ENCODE measurements at places on chromosomes 3 and 15.

GRCh38 chr3:42152193-42152592 is 61.0 kb downstream of the TRAK1 start:
- DNase-seq, result no peak

- DNase-seq, result no peak
These were observed 6.9 kb upstream of the IL16 start for GRCh38 chr15:81189583-81190283.

GRCh38 chr3:40129510-40129909 is 180.0 kb upstream of the EIF1B start:
- no peak for DNase-seq

- no peak for DNase-seq
These were observed 22.1 kb upstream of the GOLGA6C start for GRCh38 chr15:75235760-75236729.

DNA sequence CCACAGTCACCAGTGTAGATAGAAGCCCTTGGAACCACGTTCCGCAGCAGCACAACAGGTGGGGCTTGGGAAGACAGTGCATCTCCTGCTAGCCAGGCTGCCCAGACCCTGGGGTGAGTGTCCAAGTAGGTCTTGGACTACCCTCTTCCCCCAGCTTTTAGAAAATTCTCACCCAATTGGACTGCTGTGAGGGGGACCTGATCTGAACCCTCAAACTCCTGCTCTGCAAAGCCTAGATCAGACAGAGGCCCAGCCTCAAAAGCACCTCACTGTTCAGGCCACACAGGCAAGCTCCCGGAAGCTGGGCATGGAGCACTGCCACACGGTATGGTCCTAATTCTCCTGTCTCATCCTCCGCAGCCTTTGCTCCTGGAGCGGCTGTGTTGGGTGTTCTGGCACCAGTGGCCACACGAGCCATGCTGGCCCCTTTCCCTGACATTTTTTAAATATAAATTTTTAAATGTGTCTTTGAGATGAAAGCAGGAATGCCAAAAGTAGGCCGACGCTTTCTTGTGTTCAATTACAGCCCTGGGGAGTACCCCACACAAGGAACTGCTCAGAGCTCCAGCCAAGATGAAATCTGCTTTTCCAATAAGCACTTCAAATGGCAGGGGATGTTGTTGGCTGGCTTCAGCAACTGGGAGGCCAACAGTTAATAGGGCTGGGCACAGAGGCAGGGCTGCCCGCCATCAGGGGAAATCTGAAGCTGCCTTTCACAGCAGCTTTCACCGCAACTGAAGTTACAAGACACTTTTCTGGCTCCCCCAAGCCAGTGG is 40.9 kb downstream of the CPN2 start:
- DNase-seq, result no peak

DNA sequence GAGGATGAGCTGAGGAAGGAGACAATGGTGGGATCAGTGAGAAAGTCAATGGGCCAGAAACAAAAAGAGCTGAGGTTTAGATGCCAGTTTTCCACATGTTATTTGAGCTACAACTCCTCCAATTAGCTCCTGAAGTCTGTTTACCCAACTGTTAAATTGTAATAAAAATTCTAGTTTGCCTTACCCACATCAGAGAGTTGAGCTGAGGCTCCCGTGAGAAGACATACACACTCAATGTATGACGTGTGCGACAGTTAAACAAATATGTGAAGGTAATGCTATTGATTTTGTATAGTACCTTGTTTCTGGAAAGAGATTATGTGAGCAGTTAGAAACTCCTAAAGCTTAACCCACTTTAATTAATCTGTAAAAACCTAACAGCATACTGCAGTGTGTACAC is 318.1 kb upstream of the GRM7 start:
- no peak for DNase-seq

DNA sequence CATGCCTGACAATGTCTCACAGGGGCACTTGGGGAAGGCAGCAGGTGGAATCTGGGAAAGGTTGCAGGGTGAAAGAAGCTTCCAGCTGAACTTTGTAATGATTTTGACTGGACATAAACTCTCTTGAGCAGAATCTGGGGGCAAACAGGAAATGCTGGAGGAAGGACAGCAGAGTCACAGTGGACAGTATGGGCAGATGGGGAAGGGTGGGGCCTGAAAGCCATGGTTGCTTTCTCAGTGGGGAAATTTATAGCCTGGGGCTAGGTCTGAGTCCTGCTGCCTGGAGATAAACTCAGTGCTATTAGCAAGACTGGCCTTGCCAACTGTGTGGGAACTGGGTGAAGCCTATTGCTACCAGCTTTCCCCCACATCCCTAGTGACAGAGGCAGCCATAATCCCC is 203.2 kb downstream of the OSBPL10 start:
- DNase-seq, result no peak

DNA sequence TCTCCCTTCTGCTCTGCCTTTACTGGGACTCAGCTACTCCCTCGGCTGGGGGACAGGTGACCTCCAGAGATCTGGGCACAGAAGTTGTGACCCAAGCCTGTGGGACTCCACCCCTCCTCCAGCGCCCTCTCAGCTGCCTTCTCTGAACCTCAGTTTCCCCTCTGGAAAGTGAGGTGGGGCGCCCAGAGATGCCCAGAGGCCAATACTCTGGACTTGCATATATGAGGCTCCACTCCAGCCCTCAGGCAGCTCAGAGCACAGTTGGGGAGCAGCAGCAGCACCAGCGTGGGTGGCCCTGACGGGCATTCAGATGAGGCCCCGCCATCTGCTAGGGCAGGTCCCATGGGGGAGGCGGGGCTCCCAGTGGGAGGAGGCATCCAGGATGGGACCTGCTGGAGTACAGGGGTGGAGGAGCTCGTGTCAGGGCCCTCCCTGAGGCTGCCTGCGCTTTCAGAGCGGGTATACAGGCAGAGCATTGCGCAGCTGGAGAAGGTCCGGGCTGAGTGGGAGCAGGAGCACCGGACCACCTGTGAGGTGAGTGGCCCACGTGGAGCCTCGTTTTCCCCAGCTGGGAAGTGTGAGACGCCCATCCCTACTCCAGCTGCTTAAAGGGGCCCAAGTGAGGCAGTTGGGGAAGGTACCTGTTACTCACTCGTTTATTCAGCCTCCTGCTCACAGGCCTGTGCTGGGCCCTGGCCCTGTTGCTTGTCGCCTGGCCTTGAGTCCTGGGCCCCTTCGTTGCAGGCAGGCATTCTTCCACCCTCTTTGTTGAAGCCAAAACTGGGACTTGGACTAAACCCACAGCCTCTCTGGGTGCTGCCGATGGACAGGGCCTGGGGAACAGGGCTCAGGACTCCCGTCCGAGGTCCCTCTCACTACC is 35.4 kb downstream of the PSTPIP1 start:
- DNase-seq, result no peak

- DNase-seq, result peak; percentile 86
These were observed 5.5 kb downstream of the PAQR5 start for GRCh38 chr15:69304182-69304545.

DNA sequence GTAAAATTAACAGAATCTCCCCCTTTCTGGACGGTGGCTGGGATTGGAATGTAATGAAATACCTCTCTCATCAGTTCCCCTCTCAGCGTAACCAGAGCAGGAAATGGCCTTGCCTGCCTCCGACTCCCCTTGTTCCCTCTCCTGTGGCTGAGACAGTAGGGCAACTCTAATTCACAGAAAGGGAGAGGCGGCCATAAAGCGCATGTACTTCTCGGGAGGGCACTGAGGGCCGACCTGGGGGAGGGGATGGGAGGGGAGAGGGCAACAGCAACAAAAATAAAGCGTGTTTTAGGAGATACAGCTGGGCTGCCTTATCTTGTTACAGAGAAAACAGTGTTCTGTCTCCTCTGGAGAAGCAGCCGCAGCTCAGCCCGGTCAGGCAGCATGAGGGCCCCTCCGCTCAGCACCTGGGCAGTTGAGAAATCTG is 783.3 kb upstream of the ARRDC4 start:
- DNase-seq, result no peak

- no peak for DNase-seq
These were observed 268.5 kb downstream of the PTPRG start for GRCh38 chr3:61829722-61830350.

DNA sequence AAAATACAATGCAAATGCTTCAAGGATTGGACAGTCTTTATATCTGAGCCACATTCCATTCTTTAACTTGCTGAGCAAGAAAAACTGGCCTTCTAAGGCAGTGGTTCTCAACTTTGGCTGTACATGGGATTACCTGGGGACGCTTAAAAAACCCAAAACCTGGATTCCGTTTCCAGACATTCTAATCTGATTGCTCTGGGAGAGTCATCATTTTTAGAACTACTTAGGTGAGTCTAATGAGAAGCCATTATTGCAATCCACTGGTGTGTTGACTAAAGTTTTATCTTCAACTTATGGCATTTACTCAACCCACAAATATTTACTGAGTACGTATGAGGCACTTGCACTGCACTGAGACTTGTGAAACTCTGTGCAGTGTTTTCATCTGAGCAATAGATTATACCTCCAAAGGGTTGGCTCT is 195.7 kb upstream of the ATP11B start:
- DNase-seq, result no peak

- DNase-seq, result no peak
These were observed 14.1 kb downstream of the TTC21A start for GRCh38 chr3:39121621-39122020.

- no peak for DNase-seq
These were observed 8.5 kb downstream of the CALML4 start for GRCh38 chr15:68196445-68197169.

DNA sequence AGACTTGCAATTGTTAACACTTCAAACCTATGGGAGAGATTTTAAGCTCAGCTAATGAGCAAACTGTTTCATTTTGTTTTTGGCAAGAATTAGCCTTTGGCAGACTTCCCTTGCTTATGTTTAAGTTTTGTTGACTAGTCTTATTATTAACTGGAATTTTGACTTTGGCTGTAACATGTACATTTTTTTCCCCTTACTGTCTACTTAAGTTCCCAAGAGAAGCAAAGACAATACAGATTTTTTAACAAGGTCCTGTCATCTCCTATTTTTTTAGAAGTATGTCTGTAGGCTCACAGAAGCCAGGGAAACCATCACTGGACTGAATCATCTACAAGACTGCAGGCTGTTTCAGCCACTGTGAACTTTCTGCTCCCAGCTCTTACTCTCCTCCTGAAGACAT is 74.3 kb downstream of the DGKG start:
- DNase-seq, result no peak

DNA sequence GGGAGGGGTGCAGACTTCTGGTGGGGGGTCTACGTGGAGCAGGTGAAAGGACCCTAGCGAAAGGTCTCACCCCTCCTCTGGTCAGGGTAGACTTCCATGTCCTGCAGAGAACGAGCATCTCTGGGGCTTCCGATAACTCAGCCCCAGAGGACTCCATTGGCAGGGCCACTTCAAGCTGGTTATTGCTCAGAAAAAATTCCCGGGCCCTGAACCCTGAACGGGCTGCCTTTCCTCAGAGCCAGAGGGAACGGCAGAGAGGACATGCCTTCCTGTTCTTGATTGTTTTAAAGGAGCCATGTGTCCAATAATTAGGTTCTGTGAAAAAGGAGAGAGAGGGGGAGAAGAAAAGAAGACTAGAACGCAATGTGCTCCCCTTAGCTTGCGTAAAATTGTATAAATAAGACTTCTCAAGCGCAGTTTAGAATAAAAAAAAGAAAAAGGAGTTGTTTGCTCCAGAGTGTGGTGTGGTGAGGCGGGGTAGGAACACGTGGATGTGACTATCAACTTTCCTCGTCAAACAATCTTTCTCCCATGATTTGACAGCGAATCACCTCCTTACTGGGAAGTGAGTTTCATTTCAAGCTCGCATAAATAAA is 193.4 kb upstream of the UBE2E1 start:
- no peak for DNase-seq

GRCh38 chr3:28328188-28329151 is 20.1 kb upstream of the ZCWPW2 start:
- DNase-seq, result peak; percentile 50

GRCh38 chr3:22898558-22898957 is 304.6 kb upstream of the UBE2E2 start:
- no peak for DNase-seq

DNA sequence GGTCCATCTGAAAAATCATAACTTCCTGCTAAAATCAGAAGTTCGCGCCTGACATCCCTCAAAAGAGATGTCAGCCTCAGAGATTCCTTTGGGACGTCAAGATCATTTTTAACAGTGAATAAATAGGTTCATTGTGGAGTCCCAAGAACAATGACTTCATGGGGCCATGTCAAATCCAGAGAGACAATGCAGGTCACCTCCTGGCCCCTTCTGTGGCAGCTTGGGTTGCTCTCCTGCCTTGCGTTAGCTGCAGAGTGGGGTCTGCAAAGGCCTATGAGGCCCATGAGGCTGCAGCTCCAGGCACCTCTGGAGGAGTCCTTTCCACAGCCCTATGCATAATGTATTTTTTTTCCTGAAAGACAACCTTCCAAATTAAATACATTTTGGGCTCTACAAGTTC is 282.3 kb downstream of the ADAMTS17 start:
- DNase-seq, result no peak

DNA sequence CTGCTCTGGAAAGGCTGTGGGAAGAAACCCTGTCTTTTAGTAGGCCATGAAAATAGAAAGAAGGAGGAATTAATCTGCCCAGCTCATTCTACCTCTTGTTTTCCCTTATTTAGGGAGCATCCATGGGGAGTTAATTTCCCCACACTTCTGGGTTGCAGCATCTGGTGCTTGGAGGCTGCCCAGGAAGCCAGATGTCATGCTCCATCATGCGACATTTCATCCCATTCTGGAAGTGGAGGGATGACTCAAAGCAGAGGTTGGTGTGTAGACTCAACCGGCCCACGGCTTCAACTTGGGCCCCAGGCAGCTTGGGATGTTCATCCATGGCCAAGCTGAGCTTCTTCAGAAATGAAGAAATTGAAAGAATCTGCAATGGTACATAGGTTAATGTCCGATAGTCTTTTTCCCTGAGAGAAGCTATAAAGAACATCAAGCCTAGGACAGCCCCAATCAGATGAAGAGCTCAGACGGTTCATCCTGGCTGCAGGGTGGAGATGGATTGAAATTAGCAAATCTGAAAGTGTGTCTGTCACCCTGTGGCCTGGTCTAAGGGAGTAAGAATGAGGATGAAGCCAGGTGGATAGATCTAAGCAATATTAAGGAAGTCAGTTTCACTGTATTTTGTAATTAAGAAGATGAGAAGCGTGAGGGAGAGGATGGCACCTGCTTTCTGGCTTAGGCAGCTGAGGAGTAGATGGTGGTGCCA is 24.5 kb upstream of the PROK2 start:
- DNase-seq, result no peak

- no peak for DNase-seq
These were observed 655.7 kb upstream of the ARPP21 start for GRCh38 chr3:34983631-34984030.

- DNase-seq, result no peak
These were observed 300.8 kb downstream of the ZBTB20 start for GRCh38 chr3:114846252-114846651.

- DNase-seq, result no peak
These were observed 85.8 kb downstream of the ANP32A start for GRCh38 chr15:68734881-68735280.

DNA sequence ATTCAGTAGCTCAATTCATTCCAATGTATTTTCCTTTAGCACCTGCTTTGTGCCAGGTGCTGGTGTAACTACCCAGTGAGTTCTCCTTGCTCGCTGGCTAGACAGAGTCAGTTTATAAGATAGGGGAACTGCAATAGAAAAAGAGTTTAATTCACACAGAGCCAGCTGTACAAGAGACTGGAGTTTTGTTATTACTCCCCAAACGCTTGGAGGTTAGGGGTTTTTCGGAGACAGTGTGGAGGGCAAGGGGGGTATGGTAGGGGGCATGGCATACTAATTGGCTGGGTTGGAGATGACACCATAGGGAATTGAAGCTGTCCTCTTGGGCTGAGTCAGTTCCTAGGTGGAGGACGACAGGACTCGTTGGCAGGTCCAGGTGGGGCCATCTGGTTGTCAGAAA is 5.4 kb upstream of the CFAP91 start:
- no peak for DNase-seq

- peak; percentile 28 for DNase-seq
These were observed 84.6 kb downstream of the HCN4 start for GRCh38 chr15:73284090-73284716.

Measured in ACHN (cell line).